Right renal pelvis (tissue), 4 donors: ENCODE measurements at places on chromosomes 12 and 14. TPM values are rescaled to one million over a fixed set of nuclear protein-coding genes. Genes with fewer than 3 reads are reported as not detected.

Gene C12orf54
- 0.50 TPM for polyA plus RNA-seq

Gene IL31
- polyA plus RNA-seq, result not detected

Gene PPP4R3A
- polyA plus RNA-seq, result 108 TPM

Gene KRT74
- not detected for polyA plus RNA-seq

Gene SCNN1A
- 67.9 TPM for polyA plus RNA-seq

Gene XRCC3
- polyA plus RNA-seq, result 16.0 TPM

Gene MANSC1
- 43.3 TPM for polyA plus RNA-seq

Gene MYBPC1
- 0.37 TPM for polyA plus RNA-seq

Gene SMCO3
- 3.3 TPM for polyA plus RNA-seq

Gene ARMH4
- 90.0 TPM for polyA plus RNA-seq

Gene PIWIL1
- polyA plus RNA-seq, result 0.70 TPM

GRCh38 chr12:101570047-101570446 lies 24.7 kb upstream of the MYBPC1 start:
- DNase-seq, result peak; percentile 12

GRCh38 chr14:71773898-71774481 lies 158.2 kb upstream of the RGS6 start:
- no peak for DNase-seq

GRCh38 chr12:12004524-12004923 lies 66.2 kb upstream of the BCL2L14 start:
- no peak for DNase-seq

DNA sequence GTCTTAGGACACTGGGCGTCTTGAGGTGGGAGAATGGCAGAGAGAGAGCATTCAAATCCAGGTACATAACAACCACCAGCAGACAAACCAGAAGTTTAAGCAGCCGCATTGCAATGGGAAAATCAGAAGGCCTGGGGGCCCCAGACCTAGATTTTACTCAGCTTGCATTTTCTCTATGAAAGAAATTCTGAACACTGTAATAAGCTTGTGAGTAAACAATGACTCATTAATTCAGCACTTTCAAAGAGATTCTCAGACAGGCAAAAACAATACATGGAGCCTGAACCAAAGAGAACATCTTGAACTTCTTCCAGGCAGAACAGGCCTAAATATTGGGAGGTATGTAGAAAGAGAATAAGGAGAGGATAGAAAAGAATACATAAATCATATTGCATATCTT lies 69.8 kb upstream of the IFNG-AS1 start:
- no peak for DNase-seq

DNA sequence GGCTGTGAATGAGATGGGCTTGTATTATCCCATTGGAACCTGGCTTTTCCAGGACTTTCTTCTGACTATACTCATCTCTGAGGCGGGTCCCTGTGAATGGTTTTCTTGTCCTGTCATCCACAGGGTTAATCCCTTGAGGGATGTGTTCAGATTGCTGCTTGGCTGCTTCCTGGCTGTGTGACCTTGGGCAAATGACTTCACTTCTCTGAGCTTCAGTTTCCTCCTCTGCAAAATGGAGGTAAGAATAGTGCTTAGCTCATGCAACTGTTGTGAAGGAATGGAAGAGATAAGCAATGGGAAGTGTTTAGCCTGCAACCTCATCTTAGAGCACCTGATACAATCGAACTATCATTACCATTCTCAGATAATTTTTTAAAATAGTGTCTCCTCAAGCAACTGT lies 32.1 kb upstream of the PPP1CC start:
- no peak for DNase-seq

DNA sequence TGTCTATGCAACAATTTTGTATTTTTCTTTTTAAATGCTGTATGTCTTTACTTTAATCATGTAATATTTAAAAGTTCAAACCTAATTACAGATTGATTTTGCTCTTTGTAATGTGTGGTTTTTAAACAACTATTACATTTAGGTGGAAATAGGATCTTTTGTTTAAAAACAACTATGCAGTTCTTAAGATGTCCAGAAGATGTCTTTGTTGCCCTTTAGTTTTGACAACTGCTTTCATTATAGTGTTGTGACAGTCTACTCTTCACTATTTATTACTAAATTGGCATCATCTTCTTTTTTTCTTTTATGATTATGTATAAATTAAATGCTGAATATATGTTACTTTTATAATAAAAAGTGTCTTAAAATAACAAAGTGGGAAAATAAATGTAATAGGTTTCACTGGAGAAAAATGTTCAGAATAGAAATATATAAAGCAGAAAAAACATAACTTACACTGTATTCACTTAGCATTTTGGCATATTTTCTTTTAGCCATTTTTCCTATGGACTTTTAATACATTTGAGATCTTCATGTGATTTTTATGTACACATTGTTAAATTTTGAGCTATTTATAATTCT lies 27.1 kb upstream of the PCNX4 start:
- no peak for DNase-seq

GRCh38 chr14:61652526-61653262 lies 42.6 kb upstream of the HIF1A start:
- no peak for DNase-seq

DNA sequence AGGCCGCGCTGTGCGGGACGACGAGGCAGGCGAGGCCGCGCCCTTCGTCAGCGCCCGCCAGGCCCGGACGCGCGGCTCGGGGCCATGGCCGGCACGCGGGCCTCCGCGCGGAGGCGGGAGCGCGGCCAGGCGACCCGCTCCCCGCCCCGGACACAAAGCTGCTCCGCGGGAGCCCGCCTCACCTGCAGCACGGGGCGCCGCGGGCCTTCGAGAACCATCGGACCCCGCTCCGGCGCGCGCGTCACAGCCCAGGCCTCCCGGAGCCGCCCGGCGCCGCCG lies 342 bp downstream of the DICER1 start:
- DNase-seq, result no peak

- no peak for DNase-seq
These were observed 33.8 kb upstream of the GPR68 start for GRCh38 chr14:91278383-91278715.

DNA sequence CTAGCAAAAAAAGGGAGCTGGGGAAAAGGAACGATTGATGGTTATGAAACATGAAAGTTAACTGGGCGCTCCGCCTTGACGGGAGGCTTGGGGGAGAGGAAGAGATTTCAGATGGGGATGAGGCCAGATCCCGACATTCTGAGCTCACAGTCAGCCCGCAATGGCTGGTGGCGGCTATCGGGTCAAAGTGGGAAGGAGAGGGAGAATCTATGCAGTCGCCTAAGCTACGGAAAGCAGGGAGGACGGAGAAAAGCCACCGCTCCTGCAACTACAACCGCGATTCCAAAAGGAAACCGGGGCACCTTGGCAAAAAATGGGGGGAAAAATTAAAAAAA lies 502 bp downstream of the MPHOSPH9 start:
- no peak for DNase-seq

DNA sequence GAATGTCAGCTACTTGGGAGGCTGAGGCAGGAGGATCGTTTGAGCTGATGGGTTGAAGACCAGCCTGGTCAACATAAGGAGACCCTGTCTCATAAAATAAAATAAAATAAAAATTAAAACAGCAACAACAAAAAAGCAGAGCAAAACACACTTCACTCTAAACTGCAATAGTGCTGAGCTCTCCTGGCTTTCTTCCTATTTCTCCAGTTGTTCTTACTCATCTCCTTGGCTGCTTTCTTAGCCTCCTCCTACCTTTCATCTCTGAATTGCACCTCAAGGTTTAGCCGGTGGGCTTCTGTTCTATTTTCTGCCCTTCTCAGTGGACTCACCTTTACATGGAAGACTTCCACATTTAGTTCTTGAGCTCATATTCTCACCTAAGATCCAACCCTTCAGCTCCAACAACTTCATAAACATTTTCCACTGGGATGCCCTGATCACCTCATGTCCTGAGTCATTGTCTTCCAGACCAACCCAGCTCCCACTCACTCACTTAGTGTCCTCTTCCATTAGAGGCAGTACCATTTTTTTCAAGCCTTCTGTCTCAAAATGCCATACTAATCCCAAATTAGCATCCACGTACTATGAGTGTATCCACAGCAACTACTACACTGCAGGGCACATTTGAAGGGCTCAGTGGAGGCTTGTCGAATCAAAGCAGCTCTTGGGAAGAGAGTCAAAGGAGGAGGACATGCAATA lies 41.2 kb upstream of the TMED10 start:
- DNase-seq, result no peak

GRCh38 chr14:77067632-77068516 lies 30.2 kb upstream of the CIPC start:
- DNase-seq, result no peak

- DNase-seq, result no peak
These were observed 31.3 kb upstream of the KCNA5 start for GRCh38 chr12:5012337-5012736.

GRCh38 chr12:12228402-12228801 lies 38.4 kb downstream of the LRP6 start:
- DNase-seq, result no peak

DNA sequence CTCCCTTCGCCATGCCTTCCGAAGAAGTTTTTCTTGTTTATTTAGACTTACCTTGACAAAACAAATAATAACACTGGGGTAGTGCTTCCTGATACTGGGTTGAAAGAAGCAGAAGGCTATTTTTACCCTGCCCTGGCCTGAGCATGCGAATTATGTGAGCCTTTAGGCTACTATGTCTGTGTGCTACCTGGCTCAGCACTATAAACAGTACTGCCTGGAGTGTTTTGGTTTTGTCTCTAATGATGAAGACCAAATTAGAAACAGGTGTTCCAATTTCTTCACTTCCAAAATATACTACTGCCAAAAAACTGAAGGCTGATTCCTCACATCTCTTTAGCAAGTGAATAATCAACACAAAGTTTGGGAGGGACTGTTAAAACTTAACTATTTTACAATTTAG lies 7.6 kb upstream of the OVCH1 start:
- no peak for DNase-seq

GRCh38 chr12:8037947-8038346 lies 5.4 kb downstream of the FOXJ2 start:
- DNase-seq, result no peak

- no peak for DNase-seq
These were observed 304.3 kb upstream of the PRICKLE1 start for GRCh38 chr12:42893803-42894202.

GRCh38 chr14:72594099-72594901 lies 299.6 kb downstream of the DPF3 start:
- DNase-seq, result no peak

- no peak for DNase-seq
These were observed 35.0 kb downstream of the ERH start for GRCh38 chr14:69363055-69363454.

DNA sequence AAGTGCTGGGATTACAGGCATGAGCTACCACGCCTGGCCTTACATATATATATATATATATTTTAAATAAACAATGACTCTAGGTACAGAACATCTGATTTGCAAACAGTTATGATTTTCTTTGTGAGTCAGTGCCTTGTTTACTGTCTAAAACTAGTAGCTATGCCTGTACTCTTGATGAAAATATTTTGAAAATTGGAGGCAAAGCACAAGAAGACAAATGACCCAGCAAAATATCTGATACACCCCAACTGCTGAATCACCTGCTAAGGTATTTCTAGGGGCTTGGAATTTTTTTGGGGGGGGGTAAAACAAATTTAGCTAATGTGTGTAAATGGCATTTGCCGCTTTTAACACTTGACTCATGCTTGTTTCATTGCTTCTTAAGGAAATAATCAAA lies 69.3 kb downstream of the SYT10 start:
- DNase-seq, result no peak

GRCh38 chr12:3990501-3991280 lies 117.5 kb upstream of the PARP11 start:
- DNase-seq, result no peak

DNA sequence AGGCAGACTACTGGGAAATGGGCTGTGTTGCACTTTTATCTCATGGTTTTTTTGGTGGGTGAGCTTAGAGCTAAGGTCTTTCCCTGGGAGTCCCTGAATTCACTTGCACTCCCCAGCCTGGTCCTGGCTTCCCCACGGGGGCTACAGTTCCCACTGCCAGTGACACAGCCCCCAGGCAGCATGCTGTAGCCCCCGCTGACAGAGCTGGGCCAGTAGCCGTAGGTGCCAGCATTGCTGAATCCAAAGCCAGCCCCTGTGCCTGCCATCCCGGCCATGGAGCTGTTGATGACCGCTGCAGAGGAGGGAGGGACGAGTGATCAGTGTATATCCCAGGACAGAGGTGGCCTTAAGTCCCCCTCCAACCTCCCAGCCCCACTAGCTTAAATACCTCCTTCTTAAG lies 6.9 kb upstream of the KRT72 start:
- DNase-seq, result no peak
